A549 treated with DMSO at 1 μM for 4 hours (cell line): ENCODE measurements at places on chromosomes 5 and 9. TPM values are rescaled to one million over a fixed set of nuclear protein-coding genes. Genes with fewer than 3 reads are reported as not detected.

The RXFP3 gene
- total RNA-seq: not detected in 5 replicates

The LRRC19 gene
- total RNA-seq: not detected in 5 replicates

The TEK gene
- total RNA-seq: 0.05 to 0.15 TPM (median 0.07 TPM) in 5 replicates

The SECISBP2 gene
- 17.5 to 22.0 TPM (median 20.5 TPM) in 5 replicates for total RNA-seq

The PDE8B gene
- total RNA-seq: 1.1 to 1.6 TPM (median 1.3 TPM) in 5 replicates

The PHF24 gene
- 0.07 to 0.18 TPM (median 0.17 TPM) in 5 replicates for total RNA-seq

The MTX3 gene
- 6.4 to 7.8 TPM (median 7.5 TPM) in 5 replicates for total RNA-seq

The CXCL14 gene
- 0.10 to 0.25 TPM (median 0.12 TPM) in 5 replicates for total RNA-seq

The PCDHA4 gene
- 1.5 to 2.0 TPM (median 1.8 TPM) in 5 replicates for total RNA-seq

The SEC24A gene
- 13.2 to 18.3 TPM (median 16.9 TPM) in 5 replicates for total RNA-seq

The PTGDS gene
- total RNA-seq: 0.28 to 0.37 TPM (median 0.33 TPM) in 3 of 5 replicates, not detected in the others

The PDE6A gene
- total RNA-seq: 0.11 to 0.18 TPM (median 0.14 TPM) in 5 replicates

The ZBTB26 gene
- total RNA-seq: 1.9 to 2.6 TPM (median 2.5 TPM) in 5 replicates

The TRIM7 gene
- total RNA-seq: 26.8 to 44.6 TPM (median 39.3 TPM) in 5 replicates

The CNTNAP3 gene
- total RNA-seq: 8.4 to 12.2 TPM (median 10.1 TPM) in 5 replicates

The WHRN gene
- 5.2 to 8.1 TPM (median 6.9 TPM) in 5 replicates for total RNA-seq

The MYO10 gene
- 67.4 to 95.9 TPM (median 83.8 TPM) in 5 replicates for total RNA-seq

The C5orf52 gene
- total RNA-seq: not detected in 5 replicates

The PGM5 gene
- total RNA-seq: not detected in 5 replicates

The FGFR4 gene
- 22.0 to 26.5 TPM (median 23.1 TPM) in 5 replicates for total RNA-seq

The MLANA gene
- not detected in 5 replicates for total RNA-seq

The FYB1 gene
- 12.9 to 18.3 TPM (median 17.1 TPM) in 5 replicates for total RNA-seq

The TEX53 gene
- not detected in 5 replicates for total RNA-seq

The ALDH7A1 gene
- total RNA-seq: 67.1 to 77.3 TPM (median 75.3 TPM) in 5 replicates

The EEIG1 gene
- total RNA-seq: 68.8 to 103 TPM (median 83.0 TPM) in 5 replicates

The ERAP2 gene
- total RNA-seq: 1.2 to 2.1 TPM (median 1.3 TPM) in 5 replicates

The SLC46A2 gene
- total RNA-seq: not detected in 5 replicates

The CDKN2A gene
- total RNA-seq: not detected in 5 replicates

The TEX48 gene
- total RNA-seq: not detected in 5 replicates

The ANKRD55 gene
- 0.05 TPM in 1 of 5 replicates, not detected in the others for total RNA-seq

The LCNL1 gene
- total RNA-seq: 0.02 to 0.10 TPM (median 0.05 TPM) in 3 of 5 replicates, not detected in the others

The RELL2 gene
- 3.5 to 5.7 TPM (median 4.0 TPM) in 5 replicates for total RNA-seq

The RFX3 gene
- 1.6 to 2.4 TPM (median 2.1 TPM) in 5 replicates for total RNA-seq

The SAXO1 gene
- total RNA-seq: not detected in 5 replicates

The GRM6 gene
- not detected in 5 replicates for total RNA-seq

The SPATA31D4 gene
- total RNA-seq: not detected in 5 replicates

The GABBR2 gene
- 0.10 to 0.22 TPM (median 0.15 TPM) in 5 replicates for total RNA-seq

The TNPO1 gene
- total RNA-seq: 145 to 190 TPM (median 166 TPM) in 5 replicates

The MYORG gene
- total RNA-seq: 3.1 to 4.5 TPM (median 4.1 TPM) in 5 replicates

The PCDHGB4 gene
- 0.77 to 1.0 TPM (median 0.88 TPM) in 5 replicates for total RNA-seq

The CLIC3 gene
- 2.2 to 2.7 TPM (median 2.6 TPM) in 5 replicates for total RNA-seq
